ENCODE measurements at places on chromosomes 11 and 22.

DNA sequence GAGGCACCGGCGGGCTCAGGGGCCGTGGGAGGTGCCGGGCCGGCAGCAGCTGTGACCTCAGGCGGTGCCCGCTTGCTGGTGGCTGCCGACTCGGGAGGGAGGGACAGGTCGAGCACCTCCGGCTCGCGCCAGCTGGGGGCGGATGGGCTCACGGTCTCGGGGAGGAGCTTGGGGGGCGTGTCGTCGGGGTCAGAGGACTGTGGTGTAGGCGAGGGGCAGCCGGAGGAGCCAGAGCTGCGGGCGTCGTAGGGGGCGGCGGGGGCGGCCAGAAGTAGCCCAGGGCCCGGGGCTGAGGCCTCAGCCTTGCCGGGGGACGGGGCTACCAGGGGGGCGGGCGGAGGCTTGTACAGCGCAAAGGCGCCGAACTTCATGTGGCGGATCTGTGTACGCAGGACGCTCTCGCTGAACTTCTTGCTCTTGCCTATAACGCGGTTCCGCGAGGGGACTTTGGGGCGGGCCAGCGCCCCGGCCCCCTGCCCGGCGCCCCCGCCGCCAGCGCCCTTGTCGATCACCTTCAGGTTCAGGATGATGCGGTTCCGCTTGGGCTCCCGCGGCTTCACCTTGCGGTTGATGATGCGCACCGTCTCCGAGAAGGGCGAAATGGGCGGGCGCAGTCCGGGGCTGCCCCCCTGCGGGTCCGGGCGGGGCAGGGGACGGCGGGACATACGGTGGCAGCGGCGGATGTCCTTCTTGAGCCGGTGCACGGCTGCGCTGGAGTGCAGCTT, 5.5 kb downstream of the CBX6 start:
- DNase-seq = no peak

DNA sequence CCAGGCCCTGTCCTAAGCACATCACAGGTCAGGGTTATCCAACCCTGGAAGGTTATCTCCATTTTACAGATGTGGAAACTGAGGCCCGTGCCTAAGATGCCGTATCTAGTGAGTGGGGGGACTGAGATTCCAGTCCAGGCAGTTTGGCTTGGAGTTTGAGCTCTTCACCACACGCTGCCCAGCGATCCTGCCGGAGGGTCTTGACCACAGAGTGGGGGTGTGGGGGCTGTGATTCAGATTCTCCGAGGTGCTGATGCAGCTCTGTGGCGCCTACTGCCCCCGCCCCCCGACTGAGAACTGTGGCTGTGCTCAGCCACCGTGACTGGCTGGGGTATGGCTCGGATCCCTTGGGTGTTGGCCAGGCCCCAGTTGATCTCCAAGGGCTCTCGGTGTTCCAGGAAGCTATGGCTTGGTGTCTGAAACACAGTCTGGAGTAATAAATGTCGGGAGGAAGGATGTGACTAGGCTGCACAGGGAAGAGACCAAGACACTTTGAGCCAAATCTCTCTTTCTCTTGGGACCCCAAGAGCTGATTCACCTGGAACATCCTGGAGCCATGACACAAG, 60.6 kb upstream of the RASD2 start:
- DNase-seq = no peak

DNA sequence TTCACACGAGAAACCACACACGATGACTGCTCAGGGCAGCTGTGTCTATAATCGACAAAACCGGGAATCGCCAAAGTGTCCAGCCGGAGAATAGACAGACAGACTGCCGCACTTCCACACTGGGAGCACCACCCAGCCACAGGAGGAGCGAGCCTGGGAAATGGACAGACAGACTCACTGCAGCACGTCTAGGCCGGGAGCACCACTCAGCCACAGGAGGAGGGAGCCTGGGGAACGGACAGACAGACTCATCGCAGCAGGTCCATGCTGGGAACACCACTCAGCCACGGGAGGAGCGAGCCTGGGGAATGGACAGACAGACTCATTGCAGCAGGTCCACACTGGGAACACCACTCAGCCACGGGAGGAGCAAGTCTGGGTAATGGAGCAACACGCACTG, 137.2 kb downstream of the BRD1 start:
- DNase-seq = no peak

DNA sequence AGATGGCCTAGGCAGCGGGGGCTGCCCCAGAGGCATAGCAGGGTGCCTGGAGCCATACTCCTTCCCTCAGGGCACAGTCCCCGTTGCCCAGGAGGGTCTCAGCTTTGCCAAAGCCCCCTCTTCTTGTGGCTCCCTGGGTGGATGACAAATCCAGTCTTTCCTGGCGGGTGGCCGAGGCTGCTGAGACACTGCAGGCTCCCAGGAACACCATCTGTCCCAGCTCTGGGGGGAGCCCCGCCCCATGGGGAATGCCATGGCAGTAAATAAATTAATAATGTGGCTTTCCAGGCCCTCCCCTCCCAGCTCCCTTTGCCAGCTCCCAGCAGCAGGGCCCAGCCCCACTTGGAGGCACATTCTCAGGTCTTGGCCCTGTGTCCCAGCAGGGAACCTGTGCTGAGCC, 45.0 kb downstream of the PDE2A start:
- no peak for DNase-seq

GRCh38 chr11:120180551-120181232, 30.1 kb upstream of the OAF start:
- DNase-seq = no peak

All from NCI-H1436 treated with DMSO at 0.1 percent for 48 hours (cell line).